ENCODE measurements at places on chromosomes 2 and 18.

DNA sequence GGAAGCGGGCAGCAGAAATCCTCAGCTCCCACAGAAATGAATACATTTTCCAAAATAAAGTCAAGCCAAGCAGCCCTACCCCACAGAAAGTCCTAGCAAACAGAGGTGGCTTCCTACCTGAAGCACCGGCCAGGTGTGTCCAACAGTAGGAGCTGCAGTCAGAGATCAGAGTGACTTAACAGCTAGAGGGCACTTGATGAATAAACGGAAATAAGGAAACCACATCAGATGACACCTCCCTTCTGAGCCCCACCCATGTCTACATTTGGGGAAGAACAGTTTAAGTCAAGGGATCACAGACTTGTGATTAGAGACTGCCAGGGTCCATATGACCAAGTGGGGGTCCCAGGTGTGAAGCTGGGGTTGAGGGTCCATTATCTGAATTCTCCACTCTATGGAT is at the start of gene CXCR1:
CXCR1 (minus strand) TSS at position 172 of the 400 bp plus-strand sequence. CDS start 1,751 bp downstream, outside the sequence.
- no peak for DNase-seq

GRCh38 chr2:231174211-231174651 is 24.2 kb upstream of the ARMC9 start:
- DNase-seq: no peak

DNA sequence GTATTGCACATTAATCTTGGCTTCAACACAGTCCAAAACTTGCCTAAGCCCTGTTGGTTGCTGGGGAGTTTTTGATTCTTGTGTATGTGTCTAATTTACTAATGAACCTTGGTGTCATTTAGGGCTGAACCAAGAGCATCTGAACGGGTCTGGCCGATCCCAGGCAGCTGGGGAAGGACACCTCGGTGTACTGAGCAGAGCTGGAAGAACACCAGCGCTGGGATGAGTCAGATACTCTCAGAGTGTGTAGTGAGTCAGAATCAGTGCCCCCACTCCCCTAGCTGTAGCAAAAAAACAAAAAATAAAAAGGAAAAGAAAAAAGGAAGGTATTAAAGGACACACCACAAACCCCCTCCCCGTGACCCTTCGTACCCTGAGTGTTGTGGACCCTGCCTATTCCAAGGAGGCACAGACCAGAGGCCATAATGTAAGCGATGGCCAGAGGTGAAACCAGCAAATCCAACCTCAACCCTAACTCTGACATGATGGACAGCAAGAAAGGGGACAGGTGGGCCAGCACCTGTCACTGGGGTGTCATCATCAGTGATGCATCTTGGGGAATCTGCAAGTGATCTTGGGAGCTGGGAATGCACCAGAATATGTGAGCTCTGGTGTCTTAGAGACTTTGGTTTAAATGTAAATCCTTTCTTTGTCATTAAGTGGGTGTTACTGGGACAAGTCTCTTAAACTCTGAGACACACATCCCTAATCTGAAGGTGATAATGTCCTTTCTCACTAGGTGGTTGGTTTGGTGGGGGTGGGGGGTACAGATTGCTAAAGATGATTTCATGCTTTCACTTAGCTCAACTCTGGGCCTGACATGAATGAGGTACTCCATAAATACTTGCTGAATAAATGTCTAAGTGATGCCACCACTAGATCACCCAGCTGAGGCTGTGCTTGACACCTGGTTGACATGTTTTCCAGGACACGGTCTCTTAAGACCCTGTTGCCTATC is 34.2 kb upstream of the NCOA1 start:
- DNase-seq: no peak

GRCh38 chr18:30929065-30929464 is 113.5 kb downstream of the DSC3 start:
- DNase-seq: no peak

GRCh38 chr2:119697290-119698020 is 18.5 kb downstream of the TMEM177 start:
- no peak for DNase-seq

GRCh38 chr2:231343006-231343710 is 52.4 kb upstream of the B3GNT7 start:
- DNase-seq: no peak

GRCh38 chr18:24991141-24992060 is 360.6 kb downstream of the ZNF521 start:
- DNase-seq: no peak

DNA sequence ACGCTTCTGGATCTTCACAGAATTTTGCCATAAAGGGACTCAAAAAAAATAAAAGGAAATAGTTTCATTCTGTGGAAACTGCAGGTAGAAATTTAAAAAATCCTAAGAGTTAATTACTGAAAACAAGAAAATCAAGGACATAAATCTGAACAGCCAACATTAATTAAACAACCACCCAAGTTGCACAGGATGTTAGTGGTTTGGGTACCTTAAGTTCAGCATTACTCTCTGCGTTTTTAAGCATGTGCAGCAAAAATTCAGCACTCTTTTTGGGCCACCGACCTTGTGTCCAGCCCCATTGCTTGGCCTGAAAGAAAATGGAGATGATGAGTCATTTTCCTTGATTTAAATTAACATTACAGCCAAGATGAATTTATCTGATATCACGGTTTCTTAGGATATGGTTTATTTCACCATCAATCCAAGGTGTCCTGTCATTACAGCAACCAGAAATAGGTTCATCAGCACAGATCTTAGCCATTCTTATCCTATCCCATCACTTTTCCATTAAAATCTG is 3.3 kb upstream of the C18orf32 start:
- no peak for DNase-seq

GRCh38 chr18:46334868-46335281 is 230.7 kb downstream of the HAUS1 start:
- DNase-seq: no peak

DNA sequence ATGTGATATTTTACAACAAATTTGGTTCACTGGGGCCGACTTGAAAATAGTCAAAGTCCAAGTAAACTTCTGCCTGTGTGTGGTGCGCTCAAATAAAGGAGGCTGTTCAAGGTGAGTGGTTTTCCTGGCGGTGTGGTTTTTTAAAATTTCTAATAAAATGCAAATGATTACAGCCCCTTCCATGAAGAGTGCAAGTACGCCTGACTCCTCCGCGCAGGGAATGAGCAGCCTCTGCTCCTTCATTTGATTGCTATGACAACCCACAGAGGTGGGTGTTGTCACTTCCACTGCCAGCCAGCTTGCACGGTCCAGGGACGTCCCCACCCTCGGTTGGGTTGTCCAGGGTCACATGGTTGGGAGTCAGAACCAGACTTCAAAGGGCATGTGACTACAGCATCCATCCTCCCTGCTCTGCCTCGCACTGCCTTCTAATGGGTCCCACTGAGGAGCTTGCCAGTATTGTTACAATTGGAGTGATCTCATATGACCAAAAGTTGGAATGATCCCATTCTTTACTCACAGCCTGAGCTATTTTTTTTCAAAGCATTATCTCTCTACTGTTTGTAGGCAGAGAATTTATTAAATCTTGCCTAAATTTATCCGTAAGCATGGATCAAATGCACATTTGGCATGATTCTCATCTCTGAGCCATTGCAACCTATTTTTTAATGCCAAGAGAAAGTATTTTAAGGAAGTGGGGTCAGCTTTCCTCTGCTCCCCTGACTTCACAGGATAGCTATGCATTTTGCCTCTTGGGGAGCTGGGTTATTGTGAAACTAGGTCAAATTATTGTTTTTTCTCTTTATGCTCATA is 121.3 kb downstream of the AGAP1 start:
- no peak for DNase-seq

Data from stimulated activated CD4-positive, alpha-beta T cell treated with anti-CD3 and anti-CD28 coated beads, TNF-alpha, amount 100 ng/mL, for 4 hours (primary cell).